AG09319 (cell line): ENCODE measurements at places on chromosomes 6 and 20.

DNA sequence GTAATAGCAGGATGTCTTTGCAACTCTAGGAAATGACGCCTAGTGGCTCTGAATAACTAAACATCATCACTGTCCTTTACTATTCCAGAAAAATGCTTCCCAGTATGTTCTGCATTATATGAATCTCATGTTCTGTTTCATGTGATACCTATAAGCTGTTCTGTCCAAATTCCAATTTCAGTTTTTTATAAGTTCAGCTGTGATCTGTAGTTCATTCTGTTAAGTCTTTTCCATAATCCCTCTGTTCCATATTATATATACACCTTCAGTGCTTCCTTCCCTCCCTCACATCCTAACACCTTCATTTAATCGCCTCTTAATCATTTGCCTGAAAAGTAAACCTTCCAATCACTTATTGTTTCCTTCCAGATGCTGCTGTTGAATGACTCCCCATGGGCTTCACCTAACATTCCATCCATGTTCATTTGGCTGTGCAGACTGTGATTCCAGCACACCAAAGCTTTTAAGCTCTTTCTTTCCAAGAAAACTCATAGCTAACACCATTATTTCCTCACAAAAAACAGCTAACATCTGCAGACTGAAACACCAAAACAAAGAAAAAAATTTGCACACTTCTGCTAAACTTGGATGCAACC lies 18.6 kb downstream of the HMGCLL1 start:
- DNase-seq: no peak

DNA sequence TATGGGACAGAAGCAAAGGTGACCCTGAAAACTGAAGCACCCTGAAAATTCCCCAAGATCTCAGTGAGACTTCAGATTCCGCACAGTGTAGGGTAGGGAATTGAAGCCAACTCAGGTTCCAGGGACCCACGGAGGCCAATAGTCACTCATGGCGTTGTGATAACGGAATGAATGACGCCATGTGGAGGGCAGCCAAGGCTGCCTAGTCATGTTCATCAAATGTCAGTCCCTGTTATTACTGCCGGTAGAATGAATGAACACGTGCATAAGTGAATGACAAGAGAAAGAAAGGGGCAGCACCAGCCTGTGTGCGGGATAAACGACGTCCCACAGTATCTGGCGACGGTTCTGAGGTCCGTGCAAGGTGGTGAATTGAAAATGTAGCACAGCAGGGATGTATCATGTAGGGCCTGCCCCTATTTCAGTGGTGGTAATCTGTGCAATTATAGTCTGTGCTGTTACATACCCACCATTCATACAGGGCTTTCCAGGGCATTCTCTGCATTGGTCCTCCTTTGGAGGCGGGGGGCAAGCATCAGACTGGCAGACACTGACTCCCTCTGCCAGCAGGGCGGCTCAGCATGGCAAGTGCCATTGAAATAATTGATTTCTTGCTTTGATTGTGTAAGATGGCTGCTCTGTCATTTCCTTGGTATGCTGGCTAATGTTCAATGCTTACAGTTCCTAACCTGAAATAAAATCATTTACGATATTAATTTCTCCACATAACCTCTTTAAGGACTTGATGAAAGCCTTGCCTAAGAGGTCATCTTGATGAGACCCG lies 386.9 kb downstream of the CDH4 start:
- DNase-seq: no peak

DNA sequence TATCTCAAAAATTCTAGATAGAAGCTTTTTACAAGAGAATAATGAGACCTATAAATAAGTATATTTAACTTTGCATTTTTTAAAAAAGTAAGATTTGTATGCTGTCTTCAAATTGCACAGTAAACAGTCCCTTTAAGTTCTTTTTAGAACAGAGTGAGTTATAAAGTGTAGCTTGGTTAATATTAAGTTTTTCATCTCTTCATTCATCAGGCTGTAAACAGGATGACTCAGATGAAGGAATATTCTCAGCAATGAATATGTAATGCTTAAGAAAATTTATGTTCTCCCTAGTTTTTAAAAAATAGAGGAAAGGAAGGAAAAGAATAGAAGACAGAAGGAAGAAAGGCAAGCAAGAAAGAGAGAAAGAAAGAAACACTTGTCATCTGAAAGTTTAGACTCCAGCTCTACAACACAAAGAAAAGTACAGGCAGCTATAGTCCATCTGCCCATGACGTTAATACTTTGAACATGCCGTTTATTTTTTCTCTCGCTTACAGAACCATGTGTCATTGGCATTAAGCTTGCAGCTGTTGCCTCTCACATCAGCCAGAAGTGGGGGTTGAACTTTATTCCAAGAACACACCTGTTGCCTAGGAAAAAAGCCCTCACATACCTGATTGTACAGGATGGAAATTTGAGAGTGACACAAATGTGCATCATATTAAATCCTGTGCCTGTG lies 36.1 kb downstream of the CAP2 start:
- no peak for DNase-seq

GRCh38 chr6:109296971-109297372 lies 85.3 kb downstream of the CD164 start:
- DNase-seq: no peak

DNA sequence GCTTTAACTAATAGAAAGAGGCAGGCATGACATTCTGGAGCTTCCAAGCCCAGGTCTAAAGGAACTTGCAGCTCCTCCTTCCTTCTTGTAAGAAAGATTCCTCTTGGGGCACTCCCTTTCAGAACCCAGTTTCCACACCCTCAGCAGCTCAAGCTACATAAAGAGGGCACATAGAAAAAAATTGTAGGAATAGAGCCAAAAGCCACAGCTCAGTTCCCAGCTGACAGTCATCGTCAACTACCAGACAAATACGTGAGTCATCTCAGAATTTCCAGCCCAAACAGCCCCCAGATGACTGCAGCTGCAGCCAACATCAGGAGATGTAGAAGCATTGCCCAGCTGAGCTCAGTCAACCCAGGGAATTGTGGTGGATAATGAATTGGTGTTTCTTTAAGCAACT lies 349.8 kb upstream of the ARID1B start:
- DNase-seq: no peak

GRCh38 chr6:2766767-2767656 lies 1.8 kb downstream of the WRNIP1 start:
- no peak for DNase-seq
